Mucosa of descending colon (tissue), 3 donors: ENCODE measurements at places on chromosomes 7 and 10.

DNA sequence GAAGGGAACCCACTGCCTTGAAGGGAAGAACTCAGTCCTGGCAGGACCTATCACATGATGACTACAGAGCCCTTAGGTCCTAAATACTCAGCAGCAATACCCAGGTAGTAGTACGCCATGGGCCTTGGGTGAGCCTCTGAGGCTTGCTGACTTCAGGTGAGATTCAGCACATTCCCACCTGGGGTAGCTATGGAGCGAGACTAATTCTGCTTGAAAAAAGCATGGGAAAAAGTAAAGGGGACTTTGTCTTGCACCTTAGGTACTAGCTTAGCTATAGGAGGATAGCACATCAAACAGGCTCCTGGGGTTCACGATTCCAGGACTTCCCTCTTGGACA is 98.2 kb upstream of the MEOX2 start:
- DNase-seq, result no peak

GRCh38 chr7:130560972-130561371 is 69.1 kb downstream of the MEST start:
- peak; percentile 6 for DNase-seq

DNA sequence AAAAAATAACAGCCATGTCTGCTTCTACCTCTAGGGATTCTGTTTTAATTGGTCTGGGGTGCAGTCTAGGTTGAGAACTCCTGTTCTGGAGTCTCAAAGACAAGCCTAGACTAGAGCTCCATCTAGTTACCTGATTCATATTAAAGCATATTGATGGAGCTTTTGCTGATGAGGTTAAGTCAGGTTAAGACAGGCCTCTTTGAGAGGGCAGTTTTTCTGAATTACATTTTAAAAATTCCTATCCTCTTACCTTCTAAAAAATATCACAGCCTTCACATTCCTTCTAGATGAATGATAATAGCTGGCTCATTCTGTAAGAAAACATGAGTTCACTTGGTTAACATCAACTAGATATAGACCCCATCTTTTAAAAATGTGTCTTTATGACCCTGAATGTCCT is 28.9 kb downstream of the MGAM start:
- no peak for DNase-seq

DNA sequence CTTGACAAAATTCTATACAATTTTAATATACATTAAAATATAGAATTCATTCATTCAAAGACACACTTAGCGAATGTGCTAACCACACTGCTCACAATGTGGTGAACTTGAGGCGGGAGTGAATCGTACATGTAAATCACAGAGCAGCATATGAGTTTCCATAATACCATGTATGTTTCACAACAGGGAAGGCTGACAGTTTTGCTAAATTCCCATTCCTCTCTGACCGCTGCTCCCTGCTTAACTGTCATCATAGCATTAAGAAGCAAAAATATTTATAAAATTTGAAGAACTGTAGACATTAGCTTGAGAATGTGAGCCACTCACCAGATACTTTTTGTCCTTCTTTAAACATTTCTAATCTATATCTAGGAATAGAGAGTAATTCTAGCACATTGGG is 763.3 kb downstream of the MAGI2 start:
- no peak for DNase-seq

- DNase-seq, result no peak
Observed at GRCh38 chr7:50330254-50330653, 25.7 kb downstream of the IKZF1 start.

- DNase-seq, result no peak
Observed at GRCh38 chr10:115937768-115938056, 335.3 kb downstream of the GFRA1 start.

DNA sequence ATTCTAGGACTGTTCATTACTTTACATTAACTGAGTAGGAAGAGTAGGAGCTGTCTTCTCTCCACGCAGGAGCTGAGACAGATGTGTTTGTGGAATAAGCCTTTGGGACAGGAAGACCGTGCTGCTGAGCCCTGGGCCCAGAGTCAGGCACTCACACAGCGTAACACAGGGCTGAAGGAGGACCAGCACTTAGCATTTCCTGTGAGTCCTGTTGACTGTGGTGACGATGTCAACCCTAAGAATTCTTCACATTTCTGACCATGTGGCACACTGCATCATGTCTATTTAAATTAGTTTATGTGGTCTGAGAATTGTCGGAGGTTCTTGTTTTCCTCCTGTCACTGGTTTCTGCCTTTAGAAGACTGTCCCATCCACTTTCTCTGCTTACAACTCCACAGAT is 117.2 kb downstream of the PIP4K2A start:
- no peak for DNase-seq

GRCh38 chr10:6199131-6199733 is 3.5 kb upstream of the PFKFB3 start:
- DNase-seq, result no peak

DNA sequence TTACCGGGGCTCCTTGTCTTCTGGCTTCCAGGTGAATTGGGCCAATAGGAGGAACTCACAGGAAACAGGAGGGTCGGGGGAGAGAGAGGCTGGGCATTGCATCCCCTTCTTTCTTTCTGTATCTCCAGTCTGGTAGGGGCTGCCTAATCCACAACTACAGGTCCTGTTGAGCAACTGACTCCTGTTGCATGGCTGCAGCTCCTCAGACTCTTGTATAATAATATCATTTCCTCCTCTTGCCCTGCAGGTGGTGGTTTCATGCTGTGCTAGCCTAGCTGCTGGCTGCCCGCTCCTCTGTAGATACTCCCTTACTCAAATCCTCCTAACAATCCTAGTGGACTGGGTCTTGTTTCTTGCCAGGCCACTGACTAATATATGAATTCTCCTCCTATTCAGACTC is 276.5 kb upstream of the SMIM30 start:
- no peak for DNase-seq

GRCh38 chr10:50407076-50407801 is 155.9 kb upstream of the ASAH2 start:
- DNase-seq, result no peak

GRCh38 chr7:157282141-157282801 is 54.5 kb upstream of the DNAJB6 start:
- peak; percentile 76 for DNase-seq

GRCh38 chr7:105387508-105388355 is 989 bp downstream of the SRPK2 start:
- DNase-seq, result peak; percentile 63

GRCh38 chr10:84801916-84802315 is 473.5 kb downstream of the CCSER2 start:
- no peak for DNase-seq

DNA sequence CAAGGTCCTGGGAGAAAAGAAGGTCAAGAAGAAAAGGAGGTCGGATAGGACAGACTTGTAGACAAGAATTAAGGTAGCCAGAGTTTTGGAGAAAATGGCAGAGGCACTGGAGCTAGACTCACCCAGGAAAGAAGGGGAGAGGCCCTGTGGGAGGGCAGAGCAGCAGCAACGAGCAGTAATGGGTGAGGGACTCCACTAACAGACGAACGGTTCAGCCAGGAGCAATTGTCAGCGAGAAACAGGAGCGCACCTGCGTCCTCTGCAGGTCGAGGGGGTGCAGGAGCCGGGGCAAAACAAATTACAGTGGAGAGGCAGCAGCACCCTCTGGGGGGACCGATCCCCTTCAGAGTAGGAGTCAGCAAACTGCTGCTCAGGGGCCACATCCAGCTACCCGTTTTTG is 18.5 kb upstream of the IGFBP3 start:
- no peak for DNase-seq

GRCh38 chr10:110793128-110793812 is 78.5 kb upstream of the PDCD4 start:
- DNase-seq, result no peak

DNA sequence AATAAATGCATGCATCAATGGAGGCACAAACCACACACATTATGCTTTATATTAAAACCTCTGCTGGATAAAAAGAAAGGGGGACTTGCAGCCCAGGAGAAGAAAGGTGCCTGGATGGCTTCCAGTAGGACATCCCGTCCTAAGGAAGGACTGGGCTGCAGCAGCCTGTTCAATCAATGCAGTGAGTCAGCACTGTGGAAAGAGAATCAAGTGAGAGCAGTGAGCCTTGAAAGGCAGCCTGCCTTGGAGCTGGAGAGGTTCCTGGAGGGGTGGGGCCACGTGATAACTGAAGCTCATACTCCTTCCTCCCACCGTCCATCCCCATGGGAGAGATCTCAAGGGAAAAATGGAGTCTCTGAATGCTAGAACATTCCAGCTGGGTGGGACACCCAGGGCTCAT is 501.2 kb downstream of the ADRA2A start:
- no peak for DNase-seq

DNA sequence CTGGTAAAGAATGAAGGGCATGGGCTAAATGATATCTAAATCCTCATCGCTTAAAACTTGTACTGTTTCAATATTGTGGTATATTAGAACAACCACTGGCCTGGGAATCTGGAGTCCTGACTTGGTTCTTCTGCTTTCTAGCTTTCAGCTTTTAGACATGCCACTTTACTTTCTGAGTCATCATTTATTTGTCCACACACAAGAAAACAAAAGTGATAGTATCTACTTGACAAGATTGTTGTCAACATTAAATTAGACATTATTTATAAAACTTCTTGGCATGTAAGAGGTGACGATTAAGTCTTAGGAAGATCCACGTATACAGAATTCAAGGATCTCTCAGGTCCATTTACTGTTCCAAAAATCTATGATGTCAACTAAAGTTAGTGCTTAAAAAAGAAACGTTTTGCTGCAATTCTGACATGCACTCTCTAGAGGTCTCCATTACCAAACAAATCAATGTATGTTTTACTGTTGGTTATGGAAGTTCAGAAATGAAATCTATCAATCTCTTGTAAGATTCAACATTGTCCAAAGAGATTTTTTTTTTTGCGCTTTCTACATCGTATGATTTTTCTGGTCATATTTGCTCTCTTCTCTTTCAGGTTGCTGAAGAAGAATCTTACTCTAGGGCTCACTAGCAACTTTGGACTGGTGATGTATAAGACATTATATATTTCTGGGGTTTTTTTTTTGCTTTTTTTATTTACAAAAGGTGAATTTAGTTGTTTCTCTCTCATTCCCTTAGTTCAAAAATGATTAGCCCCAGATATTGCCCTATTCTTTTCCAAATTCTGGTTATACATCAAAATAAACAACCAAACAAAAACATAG is 53.6 kb upstream of the DYNC1I1 start:
- DNase-seq, result no peak

DNA sequence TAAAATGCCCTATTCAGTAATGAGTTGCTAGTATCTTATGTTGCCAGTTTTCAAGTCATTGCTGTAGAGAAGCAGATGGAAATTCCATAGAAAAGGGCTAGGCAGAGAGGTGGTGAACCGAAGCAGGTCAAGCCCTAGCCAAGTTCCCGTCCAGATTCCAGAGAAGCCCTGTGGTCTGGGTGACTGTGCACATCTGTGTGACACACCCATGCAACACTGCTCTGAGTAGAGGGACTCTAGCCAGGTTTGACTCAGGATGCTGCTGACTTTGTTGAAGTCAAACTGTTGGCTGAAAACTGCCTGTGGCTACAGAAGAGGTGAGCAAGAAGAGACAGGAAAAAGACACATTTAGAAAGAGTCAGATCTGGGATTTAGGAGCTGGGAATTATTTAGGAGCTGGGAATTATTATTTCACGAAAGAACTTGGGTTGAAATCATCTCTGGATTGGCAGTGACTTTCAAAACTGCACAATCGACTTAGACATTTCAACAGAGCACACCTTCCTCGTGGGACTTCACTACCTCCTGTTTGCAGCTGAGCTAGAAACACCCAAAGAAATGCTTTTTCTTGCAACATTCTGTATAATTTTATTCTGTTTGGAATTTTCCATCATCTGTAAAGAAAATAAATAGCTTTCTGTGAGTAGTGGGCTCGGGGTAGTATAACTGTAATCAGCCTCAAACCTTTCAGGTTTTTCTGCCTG is 149.1 kb upstream of the PRKCQ start:
- DNase-seq, result no peak

GRCh38 chr7:73369622-73370021 is 41.7 kb downstream of the FKBP6 start:
- DNase-seq, result no peak

DNA sequence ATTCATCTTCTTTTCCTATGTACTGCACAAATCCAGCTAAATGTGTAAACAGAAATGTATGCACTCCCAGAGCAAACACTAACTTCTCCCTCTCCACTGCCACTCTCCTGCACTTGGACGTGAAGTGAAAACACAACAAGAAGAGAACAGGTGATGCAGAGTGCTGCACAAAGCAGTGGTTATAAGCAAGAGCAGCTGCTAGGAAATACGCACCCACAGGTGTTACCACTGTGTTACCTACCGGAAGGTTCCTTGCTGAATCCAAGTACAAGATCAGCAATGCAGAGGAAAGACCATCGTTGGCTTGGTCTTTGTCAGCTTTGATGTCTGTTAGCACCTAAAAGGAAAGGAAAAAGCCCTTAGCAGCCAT is 54.6 kb upstream of the NCAPG2 start:
- no peak for DNase-seq

DNA sequence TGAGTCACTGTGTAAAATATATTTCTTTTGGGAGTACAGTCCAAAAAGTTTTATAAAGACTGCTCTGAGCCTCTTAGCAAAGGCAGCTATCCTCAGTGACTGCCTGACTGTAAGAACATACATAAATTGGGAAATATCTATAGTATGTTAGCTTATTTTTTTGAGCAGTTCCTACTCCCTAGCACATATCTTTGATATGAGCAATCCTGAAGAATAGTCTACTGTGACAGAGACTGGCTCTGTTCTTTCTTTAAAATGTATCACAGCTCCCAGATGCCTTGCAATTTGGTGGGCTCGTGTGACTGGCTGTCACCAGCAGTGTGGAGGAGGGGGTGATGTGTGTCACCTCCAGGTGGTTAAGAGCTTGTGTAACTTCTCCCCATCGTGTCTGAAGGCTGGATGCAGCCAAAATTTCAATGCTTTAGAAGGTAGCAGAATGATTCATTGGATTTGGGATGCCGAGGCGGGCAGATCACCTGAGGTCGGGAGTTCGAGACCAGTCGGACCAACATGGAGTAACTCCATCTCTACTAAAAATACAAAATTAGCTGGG is 47.9 kb downstream of the MTERF1 start:
- no peak for DNase-seq

DNA sequence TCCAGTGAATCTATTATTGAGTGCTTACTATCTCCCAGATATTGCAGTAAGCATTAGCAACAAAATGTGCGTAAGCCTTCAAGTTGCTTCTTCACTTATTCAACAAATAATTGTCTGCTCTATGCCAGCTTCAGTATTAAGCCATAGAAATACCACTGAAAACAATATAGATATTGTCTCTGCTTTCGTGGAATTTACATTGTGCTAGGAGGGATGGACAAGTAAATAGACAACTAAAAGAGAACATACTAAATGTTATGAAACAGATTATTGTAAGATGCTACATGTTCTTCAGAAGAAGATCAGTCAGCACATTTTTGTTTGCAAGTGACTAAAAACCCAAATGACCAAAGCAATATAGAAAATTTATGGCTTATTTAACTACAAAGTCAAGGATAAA is 27.3 kb downstream of the CFAP69 start:
- no peak for DNase-seq
